Forelimb muscle (tissue), 1 donor: ENCODE measurements at places on chromosomes 4 and X.

GRCh38 chr4:152166567-152166966, 369.3 kb downstream of the FBXW7 start:
- no peak for DNase-seq

GRCh38 chr4:100257567-100257966, 67.3 kb upstream of the DDIT4L start:
- DNase-seq: no peak

DNA sequence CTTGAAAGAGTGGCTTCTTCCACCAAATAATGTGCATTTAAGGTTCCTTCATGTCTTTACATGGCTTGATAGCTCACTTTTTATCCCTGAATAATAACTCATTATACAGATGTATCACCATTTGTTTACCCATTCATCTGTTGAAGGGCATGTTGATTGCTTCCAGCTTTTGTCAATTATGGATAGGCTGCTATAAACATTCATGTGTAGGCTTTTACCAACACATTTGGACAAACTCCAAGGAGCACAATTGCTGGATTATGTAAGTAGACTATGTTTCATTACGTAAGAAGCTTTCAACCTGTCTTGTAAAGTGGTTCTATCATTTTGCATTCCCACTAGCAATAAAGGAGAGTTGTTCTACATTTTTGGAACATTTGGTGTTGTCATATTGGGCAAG, 2637.0 kb downstream of the PCDH7 start:
- no peak for DNase-seq

DNA sequence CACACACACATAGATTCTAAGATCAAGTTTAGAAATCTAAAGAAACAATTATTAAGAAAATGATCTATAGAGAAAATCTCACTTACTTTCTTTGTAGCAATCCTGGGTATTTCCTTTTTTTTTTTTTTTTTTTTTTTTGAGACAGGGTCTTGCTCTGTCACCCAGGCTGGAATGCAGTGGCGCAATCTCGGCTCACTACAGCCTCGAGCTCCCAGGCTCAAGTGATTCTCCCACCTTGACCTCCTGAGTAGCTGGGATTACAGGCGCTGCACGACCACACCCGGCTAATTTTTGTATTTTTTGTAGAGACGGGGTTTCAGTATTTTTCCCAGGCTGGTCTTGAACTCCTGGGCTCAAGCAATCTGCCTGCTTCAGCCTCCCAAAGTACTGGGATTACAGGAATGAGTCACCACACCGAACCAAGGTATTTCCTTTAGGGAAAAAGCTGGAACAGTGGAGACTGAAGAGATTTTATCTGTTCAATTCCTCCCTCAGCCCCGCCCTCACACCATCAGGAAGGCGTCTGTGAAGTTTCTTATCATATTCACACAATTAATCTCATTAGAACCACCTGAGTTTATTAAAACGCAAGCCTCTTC, at the start of gene TRIML2:
TRIML2 (minus strand) TSS at position 447 of the 599 bp plus-strand sequence. CDS start 4,235 bp downstream, outside the sequence.
- DNase-seq: no peak

GRCh38 chr4:189121336-189121735, 819.3 kb upstream of the FRG1 start:
- DNase-seq: no peak

DNA sequence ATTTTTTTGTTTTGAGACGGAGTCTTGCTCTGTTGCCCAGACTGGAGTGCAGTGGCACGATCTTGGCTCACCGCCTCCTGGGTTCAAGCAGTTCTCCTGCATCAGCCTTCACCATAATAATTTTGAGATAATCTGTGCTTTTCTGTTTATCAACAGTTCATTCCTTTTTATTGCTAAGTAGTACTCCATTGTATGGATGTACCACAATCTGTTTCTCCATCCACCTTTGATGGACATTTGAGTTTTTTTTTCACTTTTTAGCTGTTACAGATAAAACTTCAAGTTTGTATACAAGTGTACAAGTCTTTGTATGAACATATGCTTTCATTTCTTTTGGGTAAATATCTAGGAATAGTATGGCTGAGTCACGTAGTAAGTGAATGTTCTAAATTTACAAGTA, 9.0 kb downstream of the FUNDC2 start:
- no peak for DNase-seq

- DNase-seq: no peak
Measured at GRCh38 chr4:159103384-159103990, 608 bp downstream of the RAPGEF2 start.

GRCh38 chrX:725971-726370, 95.4 kb downstream of the SHOX start:
- no peak for DNase-seq
